ENCODE measurements at places on chromosomes 3 and 15.

DNA sequence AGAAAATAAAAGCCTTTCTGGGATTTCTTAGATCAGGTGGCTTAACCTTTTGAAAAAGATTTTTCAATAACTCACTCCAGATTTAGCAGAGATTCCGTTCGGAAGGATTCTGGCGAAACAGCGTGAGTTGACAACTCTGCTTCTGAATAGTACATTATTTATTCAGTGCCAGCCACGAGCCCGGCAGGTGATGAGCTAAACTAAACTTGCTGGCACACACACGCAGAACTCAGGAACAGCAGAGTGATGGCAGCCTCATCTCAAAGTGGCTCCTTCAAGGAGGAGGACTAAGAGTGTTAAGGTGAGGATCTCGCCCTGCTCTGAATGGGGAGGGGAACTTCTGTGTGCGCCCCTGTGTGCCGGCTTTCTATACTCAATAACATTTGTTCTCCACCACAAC lies 114.3 kb downstream of the FAM43A start:
- no peak for DNase-seq

- DNase-seq, result no peak
These were observed 3.6 kb downstream of the OTOL1 start for GRCh38 chr3:161500068-161500796.

- no peak for DNase-seq
These were observed 102.0 kb downstream of the LMLN start for GRCh38 chr3:198062068-198062465.

DNA sequence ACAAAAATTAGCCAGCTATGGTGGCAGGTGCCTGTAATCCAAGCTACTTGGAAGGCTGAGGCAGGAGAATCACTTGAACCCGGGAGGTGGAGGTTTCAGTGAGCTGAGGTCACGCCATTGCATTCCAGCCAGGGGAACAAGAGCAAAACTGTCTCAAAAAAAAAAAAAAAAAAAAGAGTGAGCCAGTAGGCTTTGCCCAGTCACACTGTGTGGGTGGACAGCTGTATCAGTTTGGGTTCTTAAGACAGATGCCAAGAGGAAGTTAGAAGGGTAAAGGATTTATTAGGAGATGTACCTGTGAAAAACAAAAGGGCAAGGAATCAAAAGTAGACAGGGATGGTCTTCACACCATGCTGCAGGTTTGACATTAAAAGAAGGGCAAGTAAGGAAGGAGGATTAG lies 86.1 kb upstream of the CGNL1 start:
- DNase-seq, result no peak

DNA sequence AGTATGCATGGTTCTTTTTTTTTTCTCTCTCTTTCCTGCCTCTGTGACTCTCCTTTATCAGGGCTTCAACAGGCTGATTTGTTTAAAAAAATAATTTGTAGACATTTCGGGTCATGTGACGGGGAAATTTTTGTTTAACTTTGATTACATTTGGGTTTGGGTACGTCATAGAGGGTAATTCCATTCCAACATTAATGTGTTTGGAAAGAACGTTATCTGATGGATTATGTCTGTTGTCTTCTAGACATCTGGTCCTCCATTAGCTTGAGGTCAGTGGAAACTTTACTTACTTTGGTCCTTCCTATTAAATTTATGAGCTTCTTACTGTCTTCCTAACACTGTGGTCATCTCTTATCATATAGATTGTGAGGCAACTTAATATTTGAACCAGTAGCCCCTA lies 80.9 kb downstream of the STT3B start:
- no peak for DNase-seq

GRCh38 chr3:182697345-182697919 lies 95.9 kb upstream of the ATP11B start:
- no peak for DNase-seq

DNA sequence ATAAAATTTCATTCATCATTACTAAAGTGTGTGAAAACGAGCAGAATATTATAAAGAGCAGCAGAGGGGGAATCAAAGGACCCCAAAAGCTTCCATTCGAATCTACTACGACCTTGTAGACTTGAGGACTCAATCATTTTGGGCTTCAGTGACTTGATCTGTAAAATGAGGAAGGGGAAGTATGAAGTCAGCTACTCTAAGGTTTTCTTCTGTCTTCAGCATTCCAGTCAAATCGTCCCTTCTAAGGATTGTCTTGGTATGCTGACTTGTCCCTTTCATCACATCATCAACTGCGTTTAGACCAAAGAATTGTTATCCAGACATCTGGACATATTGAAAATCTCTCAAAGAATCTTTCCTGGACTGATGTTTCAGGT lies 44.8 kb downstream of the PLD1 start:
- DNase-seq, result no peak

GRCh38 chr15:92586383-92586942 lies 69.1 kb downstream of the FAM174B start:
- no peak for DNase-seq

DNA sequence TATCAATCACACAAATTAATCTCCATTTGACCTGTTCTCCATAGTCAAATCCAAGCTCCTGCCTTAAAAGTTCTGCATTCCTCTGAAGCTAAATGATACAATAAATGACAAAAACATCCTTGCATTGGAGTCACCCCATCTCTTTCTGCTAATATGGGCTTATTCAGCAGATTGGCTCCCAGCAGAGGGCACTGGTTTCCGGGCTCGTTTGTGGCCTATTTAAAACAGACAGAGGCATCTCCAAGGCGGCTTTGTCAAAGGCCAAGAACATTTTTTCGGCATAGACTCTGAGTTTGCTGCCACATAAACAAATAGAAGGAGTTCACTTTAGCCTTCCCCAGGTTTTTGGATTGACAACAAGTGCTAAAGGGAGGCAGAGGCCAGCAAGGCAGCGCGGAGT lies 204.4 kb upstream of the RASGRP1 start:
- no peak for DNase-seq

- no peak for DNase-seq
These were observed 8.1 kb downstream of the CAV3 start for GRCh38 chr3:8741581-8742261.

DNA sequence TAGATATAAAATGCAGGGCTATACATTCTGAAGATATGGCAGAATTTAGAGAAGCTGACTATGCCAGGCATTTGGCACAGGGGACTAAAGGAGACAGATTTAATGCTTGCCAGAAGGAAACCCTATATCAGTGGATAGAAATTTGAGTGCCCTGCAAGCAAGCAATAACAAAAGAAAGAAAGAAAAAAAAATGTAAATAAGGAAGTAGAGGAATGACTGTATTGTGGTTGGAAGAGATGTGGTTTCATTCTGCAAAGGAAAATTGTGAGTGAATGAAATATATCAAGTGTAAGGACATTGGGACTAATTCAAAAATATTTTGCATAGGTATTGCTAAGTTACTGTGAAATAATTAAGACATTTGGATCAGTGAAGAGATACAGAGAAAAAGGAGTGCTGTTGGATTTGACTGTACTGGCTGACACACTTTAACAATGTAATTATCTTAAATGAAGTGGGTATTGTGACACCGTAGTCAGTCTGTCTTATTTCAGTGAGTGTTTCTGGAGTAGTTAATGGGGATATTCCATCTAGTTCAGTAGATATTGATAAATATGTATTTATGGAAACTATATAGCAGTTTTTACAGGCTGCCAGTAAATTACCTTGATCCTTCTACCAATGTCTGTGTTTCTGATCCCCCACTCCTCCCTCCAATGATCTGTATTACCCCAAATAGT lies 418.2 kb downstream of the CNTN4 start:
- DNase-seq, result no peak

- no peak for DNase-seq
These were observed 14.0 kb downstream of the PLA2G4D start for GRCh38 chr15:42080186-42080918.

GRCh38 chr3:14434498-14435151 lies 32.2 kb downstream of the SLC6A6 start:
- DNase-seq, result no peak

- DNase-seq, result no peak
These were observed 365.6 kb downstream of the SV2B start for GRCh38 chr15:91465696-91466095.

- DNase-seq, result no peak
These were observed 152.0 kb downstream of the ATP10A start for GRCh38 chr15:25711164-25711563.

- no peak for DNase-seq
These were observed 105.3 kb downstream of the CHDH start for GRCh38 chr3:53740956-53741355.

- DNase-seq, result no peak
These were observed 30.5 kb downstream of the VPS8 start for GRCh38 chr3:184842433-184842832.

- DNase-seq, result no peak
These were observed 2.3 kb upstream of the BMF start for GRCh38 chr15:40110866-40111550.

GRCh38 chr3:157374933-157375332 lies 61.7 kb upstream of the PTX3 start:
- DNase-seq, result no peak

- peak; percentile 27 for DNase-seq
These were observed 8.9 kb upstream of the MAP3K13 start for GRCh38 chr3:185353823-185354614.

DNA sequence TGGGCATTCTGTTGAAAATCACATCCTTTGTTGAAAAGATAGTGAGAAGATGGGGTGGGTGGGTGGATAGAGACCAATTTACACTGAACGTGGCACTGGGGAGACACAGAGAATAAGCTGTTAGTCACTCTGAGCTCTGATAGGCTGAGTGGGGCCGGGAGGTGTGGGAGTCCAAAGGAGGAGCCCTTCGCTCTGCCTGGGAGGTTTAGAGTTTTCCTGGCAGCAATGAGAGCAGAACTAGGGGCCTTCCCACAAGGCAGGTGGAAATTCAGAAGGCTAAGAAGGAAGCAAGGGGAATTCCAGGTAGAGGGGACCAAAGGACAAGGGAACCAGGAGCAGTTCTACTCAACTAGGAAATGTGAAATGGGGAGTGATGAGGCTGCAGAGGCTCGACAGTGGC lies 272.7 kb downstream of the RPLP1 start:
- DNase-seq, result no peak

DNA sequence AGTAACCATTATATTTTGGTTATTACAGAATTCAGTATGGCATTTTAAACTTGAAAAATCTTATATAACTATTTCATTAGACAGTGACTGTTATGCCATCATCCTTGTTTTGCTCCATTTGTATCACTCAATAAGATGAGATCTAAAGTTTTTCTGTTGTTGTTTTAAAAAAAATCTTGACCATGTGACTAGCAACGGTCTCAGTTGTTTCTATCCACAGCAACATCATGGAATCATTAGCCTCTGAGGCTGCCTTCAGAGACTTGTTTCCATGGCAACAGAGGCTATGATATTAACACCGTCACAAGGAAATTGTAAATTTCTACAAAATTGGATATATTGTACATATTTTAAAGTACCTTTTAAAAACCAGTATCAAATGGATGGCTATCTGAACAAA lies 129.8 kb downstream of the DLG1 start:
- DNase-seq, result no peak

DNA sequence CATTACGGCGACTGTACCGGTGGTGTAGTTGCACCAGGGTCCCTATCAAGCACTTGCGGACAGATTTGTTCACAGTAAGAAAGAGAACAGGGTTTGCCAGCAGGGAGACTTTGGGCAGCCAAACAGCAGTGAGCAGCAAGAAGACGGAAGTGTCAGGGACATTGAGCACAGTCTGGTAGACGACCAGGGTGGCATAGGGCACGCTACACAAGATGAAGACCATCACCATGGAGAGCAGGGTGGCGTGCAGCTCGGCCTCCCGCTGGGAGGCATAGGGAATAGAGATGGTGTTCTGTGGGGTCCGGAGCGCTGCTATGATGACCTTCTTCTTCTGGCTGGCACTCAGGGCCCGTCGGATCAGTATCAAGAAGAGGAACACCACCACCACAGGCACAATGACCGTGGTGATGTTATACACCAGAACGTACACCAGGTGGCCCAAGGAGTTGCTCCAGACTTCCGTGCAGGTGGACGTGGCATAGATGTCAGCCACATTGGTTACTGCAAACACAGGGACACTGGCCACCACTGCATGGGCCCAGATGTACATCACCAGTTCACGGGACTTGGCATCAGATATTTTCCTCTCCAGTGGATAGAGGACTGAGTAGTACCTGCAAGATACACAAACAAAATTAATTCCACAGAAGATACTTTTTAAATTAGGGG lies 19.1 kb upstream of the FSIP1 start:
- no peak for DNase-seq

DNA sequence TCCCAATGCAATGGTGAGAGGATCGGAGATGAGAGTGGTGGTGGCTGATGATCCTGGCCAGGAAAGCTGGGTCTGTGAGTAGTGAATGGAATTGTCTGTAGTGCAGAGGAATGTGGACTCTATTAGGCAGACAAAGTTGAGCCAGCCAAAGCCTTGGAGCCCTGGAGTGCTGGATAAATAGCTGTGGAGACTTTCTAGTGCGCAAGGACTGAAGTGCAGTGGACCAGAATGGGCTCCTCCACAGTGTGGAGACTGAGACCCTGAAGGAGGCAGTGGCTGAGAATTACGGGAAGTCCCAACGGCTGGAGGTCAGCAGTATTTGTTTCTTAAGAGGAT lies 874 bp downstream of the ZNF662 start:
- DNase-seq, result no peak

DNA sequence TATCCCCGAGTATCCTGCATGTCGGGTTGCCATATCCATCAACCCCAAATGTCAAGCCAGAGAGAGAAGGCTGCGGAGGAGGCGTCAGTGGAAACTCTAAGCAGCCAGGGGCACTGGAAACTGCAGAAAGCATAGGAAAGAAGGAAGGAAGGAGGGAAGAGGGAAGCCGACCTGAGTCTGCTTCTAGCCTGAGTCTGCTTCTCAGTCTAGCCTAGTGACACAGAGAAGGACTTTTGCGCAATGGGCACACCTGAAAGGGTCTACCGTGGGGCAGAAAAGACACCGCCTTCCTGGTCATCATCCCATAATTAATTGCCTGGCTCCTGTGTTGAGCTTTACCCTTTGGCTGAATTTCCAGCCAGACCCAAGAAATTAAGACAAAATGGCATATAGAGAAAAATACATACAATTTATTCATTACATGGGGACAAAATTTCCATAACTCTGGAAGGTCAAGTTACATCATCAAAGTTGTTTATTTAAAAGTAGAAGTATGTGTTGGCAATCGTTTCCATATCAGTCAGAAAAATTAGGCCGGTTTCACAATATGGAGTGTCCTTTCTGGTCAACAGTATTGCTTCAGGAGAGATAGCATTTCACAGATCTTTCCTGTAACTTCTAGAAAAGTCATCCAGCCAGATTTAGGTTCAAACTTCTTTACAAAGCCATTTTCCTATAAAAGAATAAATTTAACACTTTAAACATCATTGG lies 10.3 kb downstream of the BCL2A1 start:
- DNase-seq, result no peak

Measured in stimulated activated CD8-positive, alpha-beta memory T cell treated with anti-CD3 and anti-CD28 coated beads, Interleukin-4, amount 100 ng/mL, for 4 hours (primary cell).